GM12878 (cell line): ENCODE measurements at places on chromosomes 1 and 21. TPM values are rescaled to one million over a fixed set of nuclear protein-coding genes. Genes with fewer than 3 reads are reported as not detected.

The PALMD gene
- polyA plus RNA-seq: 0.05 TPM in 1 of 2 replicates, not detected in the other

DNA sequence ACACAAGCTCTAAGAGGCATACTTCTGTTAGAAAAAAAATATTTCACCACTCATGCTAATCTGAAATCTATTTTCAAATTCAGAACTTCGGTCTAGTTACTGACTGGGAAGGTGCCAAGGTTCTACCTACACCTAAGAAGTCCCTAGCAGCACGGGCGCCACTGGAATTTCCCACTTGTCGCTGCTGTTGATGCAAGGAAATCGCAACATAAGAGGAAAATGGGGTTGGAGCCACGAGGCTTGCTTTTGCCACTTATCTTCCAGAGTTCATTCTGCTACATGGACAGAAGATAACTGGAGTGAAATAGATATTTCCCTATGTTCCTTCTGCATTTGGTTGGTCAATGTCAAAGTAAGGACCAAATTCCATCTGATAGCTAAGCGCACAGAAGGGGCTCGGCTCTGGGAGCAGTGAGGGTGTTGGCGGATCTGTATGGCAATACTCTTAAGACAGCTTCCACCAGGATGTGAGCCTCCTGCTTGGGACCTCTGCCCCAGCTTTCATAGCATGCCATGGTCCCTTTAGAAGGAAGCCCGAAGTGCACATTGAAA lies 47.2 kb downstream of the RCAN1 start:
- no peak for DNase-seq
- no peak overlapping the region for H3K4me3 ChIP-seq
- H3K27me3 ChIP-seq: no peaks in the 10 kb centered on the region
- H3K27ac ChIP-seq: no peak overlapping the region
- peaks cover 8% of the 10 kb centered on the region for H3K4me1 ChIP-seq

- peak overlapping the region; percentile 80 for H3K4me3 ChIP-seq
- peaks cover 15% of the 10 kb centered on the region for H3K4me1 ChIP-seq
- H3K27ac ChIP-seq: no peak overlapping the region
- DNase-seq: no peak
- H3K27me3 ChIP-seq: no peaks in the 10 kb centered on the region; the same call in 1 of the 2 replicates
Observed at GRCh38 chr1:1614204-1614953, 921 bp upstream of the MIB2 start.

- H3K4me1 ChIP-seq: no peaks in the 10 kb centered on the region; the same call in 1 of the 2 replicates
- no peaks in the 10 kb centered on the region for H3K27me3 ChIP-seq
- no peak overlapping the region for H3K4me3 ChIP-seq
- no peak for DNase-seq
- H3K36me3 ChIP-seq: peaks cover 11% of the 10 kb centered on the region
Observed at GRCh38 chr1:167763525-167764220, 41.9 kb downstream of the MPZL1 start.

DNA sequence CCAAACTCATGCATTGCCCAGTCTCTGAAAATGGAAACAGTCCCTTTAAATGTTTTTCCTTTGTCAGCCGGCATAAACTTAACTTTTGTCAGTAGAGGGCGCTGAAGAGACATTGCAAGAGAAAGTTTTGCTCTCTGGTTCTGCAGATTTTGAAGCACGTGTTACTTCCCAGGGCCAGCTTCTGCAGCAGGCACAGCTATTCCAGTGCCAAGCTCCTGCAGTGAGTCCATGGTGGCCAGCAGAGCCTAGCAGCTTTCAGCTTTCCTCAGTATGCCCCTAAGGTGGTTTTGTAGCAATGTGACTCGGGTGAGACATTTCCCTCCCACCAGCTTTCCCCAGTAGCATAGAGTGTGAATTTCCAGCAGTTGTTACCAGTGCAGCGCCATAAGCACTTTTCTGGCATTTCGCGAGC lies 2.6 kb upstream of the IFI44L start:
- no peaks in the 10 kb centered on the region for H3K27me3 ChIP-seq
- peak overlapping the region; percentile 61; the same call in 1 of the 2 replicates for H3K27ac ChIP-seq
- no peaks in the 10 kb centered on the region for H3K36me3 ChIP-seq
- peaks cover 20% of the 10 kb centered on the region for H3K4me1 ChIP-seq

The ACTA1 gene
- not detected in 2 replicates for polyA plus RNA-seq

GRCh38 chr1:41450747-41451285 lies 33.7 kb downstream of the EDN2 start:
- H3K27me3 ChIP-seq: no peaks in the 10 kb centered on the region
- no peak overlapping the region for H3K27ac ChIP-seq
- DNase-seq: no peak
- no peaks in the 10 kb centered on the region for H3K36me3 ChIP-seq

- H3K27ac ChIP-seq: no peak overlapping the region
- no peak overlapping the region for H3K4me3 ChIP-seq
- H3K4me1 ChIP-seq: no peaks in the 10 kb centered on the region
- H3K27me3 ChIP-seq: no peaks in the 10 kb centered on the region
- DNase-seq: no peak
Observed at GRCh38 chr1:239125027-239125426, 261.3 kb upstream of the CHRM3 start.

DNA sequence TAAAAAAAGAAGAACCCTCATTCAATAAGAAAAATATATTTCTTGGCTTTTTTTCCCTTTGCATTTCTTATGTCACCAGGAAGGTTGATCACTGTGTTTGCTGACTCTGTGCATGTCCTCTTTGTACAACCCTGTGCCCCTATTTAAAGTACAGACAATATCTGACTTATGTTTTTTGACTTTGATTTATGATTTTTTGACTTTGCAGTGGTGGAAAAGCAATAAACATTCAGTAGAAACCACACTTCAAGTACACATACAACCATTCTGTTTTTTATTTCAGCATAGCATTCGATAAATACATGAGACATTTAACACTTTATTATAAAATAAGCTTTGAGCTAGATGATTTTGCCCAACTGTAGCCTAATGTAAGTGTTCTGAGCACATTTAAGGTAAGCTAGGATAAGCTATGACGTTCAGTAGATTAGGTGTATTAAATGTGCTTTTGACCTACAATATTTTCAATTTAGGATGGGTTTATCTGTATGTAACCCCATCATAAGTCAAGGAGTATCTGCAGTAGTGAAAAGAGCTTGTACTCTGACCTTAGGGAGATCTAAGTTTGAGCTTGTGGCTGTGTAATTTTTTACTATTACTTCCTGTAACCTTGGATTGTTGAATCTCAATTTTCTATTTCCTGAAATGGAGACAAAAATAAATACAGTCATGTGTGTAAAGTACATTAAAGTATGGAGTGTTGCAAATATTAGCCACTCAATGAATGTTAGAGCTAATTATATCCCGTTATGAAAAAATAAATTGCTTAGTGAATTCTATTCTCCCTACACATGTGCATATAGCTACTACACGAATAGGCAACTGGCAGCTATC lies 1.2 kb downstream of the RNASEL start:
- H3K4me1 ChIP-seq: peaks cover 5% of the 10 kb centered on the region; the same call in 1 of the 2 replicates
- no peak for DNase-seq
- H3K36me3 ChIP-seq: no peaks in the 10 kb centered on the region
- peak overlapping the region; percentile 87 for H3K4me3 ChIP-seq
- no peaks in the 10 kb centered on the region for H3K27me3 ChIP-seq

The TOR1AIP1 gene
- 32.9 and 34.4 TPM in 2 replicates for polyA plus RNA-seq

The OR2L13 gene
- not detected in 2 replicates for polyA plus RNA-seq

DNA sequence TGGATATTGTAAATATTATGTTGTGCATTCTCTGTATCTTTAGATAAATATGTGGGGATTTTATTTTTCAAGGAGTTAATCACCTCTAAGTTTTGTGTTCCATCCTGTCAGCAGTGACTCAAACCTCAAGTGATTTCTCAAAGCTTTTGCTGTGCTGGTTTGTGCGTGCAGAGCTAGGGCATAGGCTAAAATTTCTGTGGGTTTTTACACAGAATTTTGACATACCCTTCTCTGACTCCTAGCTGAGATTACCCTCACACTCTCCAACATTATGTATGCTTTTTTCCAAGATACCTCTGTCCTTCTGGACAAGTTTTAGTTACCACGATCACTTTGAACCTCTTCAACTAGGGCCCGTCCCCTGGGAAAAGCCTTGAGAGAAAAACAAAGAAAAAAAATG lies 384.9 kb downstream of the NCAM2 start:
- no peaks in the 10 kb centered on the region for H3K36me3 ChIP-seq
- H3K4me3 ChIP-seq: no peak overlapping the region
- H3K27me3 ChIP-seq: no peaks in the 10 kb centered on the region
- no peaks in the 10 kb centered on the region for H3K4me1 ChIP-seq

DNA sequence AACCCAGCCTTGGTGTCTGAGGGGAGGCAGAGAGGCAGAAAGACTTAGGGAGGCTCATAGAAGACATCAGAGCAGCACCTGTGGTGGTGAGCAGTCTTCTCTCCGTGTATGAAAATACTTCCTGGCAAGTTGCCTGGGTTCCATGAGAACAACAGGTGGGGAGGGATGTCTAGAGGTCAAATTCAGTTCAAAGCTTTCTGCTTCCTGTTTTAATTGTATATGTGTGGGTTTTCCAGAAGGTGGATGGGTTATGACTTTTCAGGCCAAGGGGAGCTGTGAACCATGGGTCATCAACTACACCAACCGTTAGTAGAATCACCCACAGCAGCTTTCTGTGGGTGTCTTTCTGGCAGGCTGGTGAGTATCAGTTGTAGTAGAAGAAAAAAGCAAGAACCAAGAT lies 4.1 kb upstream of the FCRL2 start:
- no peaks in the 10 kb centered on the region for H3K27me3 ChIP-seq
- H3K4me3 ChIP-seq: no peak overlapping the region
- peaks cover 38% of the 10 kb centered on the region for H3K4me1 ChIP-seq

The PAX7 gene
- polyA plus RNA-seq: not detected in 2 replicates

The FMO4 gene
- polyA plus RNA-seq: 0.70 and 1.4 TPM in 2 replicates

DNA sequence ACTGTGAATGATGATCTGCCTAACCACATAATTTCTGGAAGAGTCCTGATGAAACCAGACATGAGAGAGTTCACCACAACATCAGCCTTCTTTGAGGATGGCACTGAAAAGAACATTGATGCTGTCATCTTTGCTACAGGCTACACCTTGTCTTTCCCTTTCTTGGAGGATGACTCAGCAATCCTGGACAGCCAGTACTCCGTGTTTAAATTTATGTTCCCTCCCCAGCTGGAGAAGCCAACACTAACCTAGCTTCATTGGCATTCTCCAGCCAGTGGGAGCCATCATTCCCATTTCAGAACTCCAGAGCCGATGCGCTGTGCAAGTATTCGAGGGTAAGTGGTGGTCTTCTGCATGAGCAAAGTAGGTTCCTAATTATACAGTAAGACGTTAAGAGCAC lies 164.1 kb upstream of the POGK start:
- H3K27me3 ChIP-seq: no peaks in the 10 kb centered on the region
- no peak overlapping the region for H3K27ac ChIP-seq
- H3K36me3 ChIP-seq: no peaks in the 10 kb centered on the region
- no peak overlapping the region for H3K4me3 ChIP-seq
- H3K4me1 ChIP-seq: no peaks in the 10 kb centered on the region
- no peak for DNase-seq

The ANGPTL7 gene
- 0.09 TPM in 1 of 2 replicates, not detected in the other for polyA plus RNA-seq

- no peaks in the 10 kb centered on the region for H3K36me3 ChIP-seq
- DNase-seq: no peak
- H3K27me3 ChIP-seq: 0 out of 2 replicates have a peak, but pooled peaks cover 3% of the 10 kb centered on the region
- no peak overlapping the region for H3K4me3 ChIP-seq
- H3K4me1 ChIP-seq: no peaks in the 10 kb centered on the region
- H3K27ac ChIP-seq: no peak overlapping the region
Observed at GRCh38 chr1:99643021-99643779, 2.7 kb upstream of the PALMD start.

DNA sequence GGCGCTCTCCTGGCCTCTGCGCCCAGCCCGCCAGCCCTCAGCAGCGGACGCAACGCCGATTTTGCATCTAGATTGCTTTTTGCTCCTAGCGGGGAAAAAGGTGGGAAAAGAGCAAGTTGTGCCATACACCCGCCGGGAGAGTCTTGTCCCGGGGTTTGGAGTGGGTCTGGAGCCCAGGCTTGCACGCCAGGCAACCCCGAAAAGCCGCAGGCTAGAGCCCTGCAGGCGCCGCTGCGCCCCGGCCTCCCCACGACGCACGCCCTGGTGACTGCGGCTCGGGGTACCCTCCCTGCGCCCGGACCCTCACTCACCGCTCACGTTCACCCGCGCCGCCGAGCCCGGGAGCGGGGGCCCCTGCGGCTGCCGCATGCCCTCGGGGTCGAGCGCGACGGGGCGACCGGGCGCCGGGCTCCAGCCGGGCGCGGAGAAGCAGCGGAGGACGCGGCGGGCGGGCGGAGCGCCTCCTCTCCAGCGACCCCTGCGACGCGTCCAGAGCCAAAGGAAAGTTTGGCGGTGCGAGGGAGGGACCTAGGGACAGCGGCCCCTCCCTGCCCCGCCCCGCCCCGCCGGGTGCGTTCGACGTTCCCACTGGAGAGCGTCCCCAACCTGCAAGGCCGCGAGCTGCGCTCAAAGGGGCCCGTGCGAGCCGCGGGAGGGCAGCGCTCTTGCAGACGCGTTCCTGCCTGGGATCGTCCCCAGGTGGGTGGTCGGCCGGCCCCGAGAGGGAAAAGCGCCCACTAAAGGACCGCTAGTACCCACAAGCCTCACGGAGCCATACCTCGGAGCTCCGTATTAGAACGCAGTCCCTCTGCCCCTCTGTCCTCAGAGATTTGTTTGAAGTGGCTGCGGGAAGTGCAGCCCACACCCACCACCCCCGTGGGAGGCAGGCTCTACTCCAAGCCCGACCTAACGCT lies at the start of gene LPAR3:
Gene LPAR3, minus strand, starts transcription at position 502 of the 914 bp plus-strand sequence. CDS start 27,086 bp downstream, outside the sequence.
- H3K36me3 ChIP-seq: no peaks in the 10 kb centered on the region
- no peak within 1 kb of the TSS for H3K4me3 ChIP-seq
- no peak for DNase-seq
- no peaks in the 10 kb centered on the region for H3K4me1 ChIP-seq

- no peak overlapping the region for H3K4me3 ChIP-seq
- no peaks in the 10 kb centered on the region for H3K36me3 ChIP-seq
- no peak overlapping the region for H3K27ac ChIP-seq
- no peaks in the 10 kb centered on the region for H3K4me1 ChIP-seq
- H3K27me3 ChIP-seq: no peaks in the 10 kb centered on the region
Observed at GRCh38 chr1:217586586-217586985, 44.3 kb downstream of the GPATCH2 start.

The GCSAML gene
- polyA plus RNA-seq: not detected in 2 replicates

DNA sequence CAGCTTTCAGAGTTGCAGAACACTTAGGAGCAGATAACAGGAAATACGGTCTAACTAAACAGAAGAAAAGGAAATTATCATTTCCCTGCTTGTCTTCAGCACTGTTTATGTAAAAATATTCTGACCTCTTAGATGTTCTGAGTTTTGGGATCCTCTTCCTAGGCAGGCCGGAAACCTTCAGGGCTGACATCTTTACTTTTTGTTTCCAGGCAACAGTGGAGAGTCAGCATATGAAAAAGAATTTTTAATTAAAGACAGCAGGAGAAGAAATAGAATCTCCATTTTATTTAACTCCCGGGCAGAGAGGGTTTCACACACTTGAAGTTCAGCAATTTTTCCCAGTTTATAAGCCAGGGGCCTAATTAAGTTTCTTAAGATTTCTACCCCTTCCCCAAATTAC lies 5.1 kb upstream of the RIPPLY3 start:
- H3K27ac ChIP-seq: no peak overlapping the region
- no peak for DNase-seq
- H3K36me3 ChIP-seq: no peaks in the 10 kb centered on the region

The MARK1 gene
- 0.14 TPM in 1 of 2 replicates, not detected in the other for polyA plus RNA-seq

The OR6N1 gene
- not detected in 2 replicates for polyA plus RNA-seq

The TRPM2 gene
- 2.5 and 2.7 TPM in 2 replicates for polyA plus RNA-seq

The TMCC2 gene
- polyA plus RNA-seq: 0.31 and 0.47 TPM in 2 replicates
